ENCODE measurements at places on chromosomes 1 and 21.

GRCh38 chr1:114390361-114390760 lies 120.6 kb downstream of the TRIM33 start:
- no peak for DNase-seq

DNA sequence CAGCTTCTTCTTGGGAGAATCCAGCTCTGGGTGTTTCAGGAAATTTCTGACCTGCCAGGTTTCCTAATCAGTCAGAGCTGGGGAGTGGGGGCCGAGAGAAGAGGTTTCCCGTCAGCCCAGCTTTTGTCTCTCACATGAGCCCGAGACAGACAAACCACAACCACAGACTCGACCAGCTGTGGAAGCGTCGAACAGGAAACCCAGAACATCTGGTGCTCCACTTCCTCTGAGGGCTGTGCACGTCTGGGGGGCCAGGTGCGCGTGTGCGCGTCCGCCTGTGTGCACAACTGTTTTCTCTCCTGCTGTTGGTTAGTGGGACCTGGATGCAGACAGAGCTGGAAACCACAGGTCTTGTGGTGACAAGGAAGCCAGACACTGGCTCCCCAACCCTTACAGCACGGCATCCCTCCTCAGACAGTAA lies 113.0 kb upstream of the SLC25A33 start:
- DNase-seq, result no peak

GRCh38 chr1:226938903-226939437 lies 1.1 kb upstream of the COQ8A start:
- DNase-seq, result peak; percentile 10

DNA sequence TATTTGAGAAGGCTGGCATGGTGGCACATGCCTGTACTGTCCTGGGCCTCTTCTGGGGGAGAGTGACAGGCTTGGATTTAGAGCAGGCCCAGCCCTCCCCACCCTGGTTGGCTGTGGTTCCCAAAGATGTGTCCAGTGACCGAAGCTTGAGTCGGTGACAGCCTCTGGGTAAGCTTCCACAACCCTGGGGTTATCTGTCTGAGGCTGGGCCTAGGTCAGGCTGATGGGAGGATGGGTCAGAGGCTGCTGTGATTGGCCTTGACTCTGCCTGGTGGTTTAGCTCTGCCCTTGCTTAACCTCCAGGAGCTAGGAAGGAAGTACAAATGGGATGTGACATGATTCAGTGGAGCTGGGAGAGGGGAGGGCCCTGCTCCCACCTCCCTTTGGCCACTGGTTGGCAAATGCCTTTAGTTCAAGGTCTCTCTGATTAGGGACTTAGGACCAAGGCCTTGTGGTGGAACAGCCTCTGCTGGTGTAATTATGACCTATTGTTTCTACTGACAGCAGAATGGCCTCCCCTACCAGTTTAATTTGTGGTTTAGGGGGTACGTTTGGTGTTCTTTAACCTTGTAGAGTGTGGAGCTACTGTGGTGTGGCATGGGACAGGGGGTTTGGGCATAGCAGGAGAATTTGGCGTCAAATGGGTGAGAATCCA lies 16.6 kb downstream of the NUDC start:
- no peak for DNase-seq

- no peak for DNase-seq
Observed at GRCh38 chr1:221945669-221946068, 203.8 kb upstream of the DUSP10 start.

DNA sequence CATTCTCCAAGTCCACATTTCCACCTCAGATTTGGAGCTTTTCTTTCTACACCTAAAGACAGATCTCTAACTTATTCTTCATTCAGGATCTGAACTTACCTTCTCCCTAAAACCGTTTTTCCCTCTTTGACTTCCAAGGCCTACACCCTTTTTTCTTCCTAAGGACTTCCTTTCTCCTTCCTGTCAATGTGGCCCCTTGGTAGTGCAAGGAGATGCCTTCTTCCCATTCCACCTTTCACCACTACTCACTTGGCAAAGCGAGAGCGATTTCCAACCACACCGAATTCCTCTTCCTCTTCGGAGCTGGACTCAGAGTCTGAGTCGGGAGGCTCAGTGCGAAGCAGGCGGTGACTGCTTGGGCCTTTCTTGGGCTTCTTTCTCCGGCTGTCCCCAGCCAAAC lies 1.3 kb downstream of the EFCAB14 start:
- no peak for DNase-seq

GRCh38 chr1:64474665-64475439 lies 4.9 kb downstream of the CACHD1 start:
- DNase-seq, result no peak

- DNase-seq, result peak; percentile 97
Observed at GRCh38 chr1:23168445-23169194, at the start of gene LUZP1. TSS of gene LUZP1 (minus strand) at chr1:23168856.

- no peak for DNase-seq
Observed at GRCh38 chr1:112673592-112674439, 643 bp upstream of the MOV10 start.
